ENCODE measurements at places on chromosomes 12 and 14. TPM values are rescaled to one million over a fixed set of nuclear protein-coding genes. Genes with fewer than 3 reads are reported as not detected.

The RTL1 gene
- total RNA-seq, result not detected

The MFAP5 gene
- 1.2 TPM for total RNA-seq

The SSTR1 gene
- 0.26 TPM for total RNA-seq

The SIX6 gene
- total RNA-seq, result not detected

The LYZ gene
- 0.56 TPM for total RNA-seq

The KRT2 gene
- not detected for total RNA-seq

The ALDH2 gene
- total RNA-seq, result 70.2 TPM

The ASCL1 gene
- total RNA-seq, result not detected

The RD3L gene
- total RNA-seq, result not detected

The CCDC197 gene
- not detected for total RNA-seq

The AEBP2 gene
- total RNA-seq, result 17.6 TPM

The MEG3 gene
- total RNA-seq, result 75.1 TPM

The TMX1 gene
- total RNA-seq, result 45.3 TPM

The SMCO2 gene
- not detected for total RNA-seq

The IL23A gene
- 0.56 TPM for total RNA-seq

The ABCC9 gene
- total RNA-seq, result 1.6 TPM

The SAMD4A gene
- total RNA-seq, result 12.1 TPM

The FGFR1OP2 gene
- total RNA-seq, result 54.9 TPM

The TUBA1B gene
- 571 TPM for total RNA-seq

The RNASE4 gene
- total RNA-seq, result 18.6 TPM

The RAB21 gene
- total RNA-seq, result 7.2 TPM

The SLC5A8 gene
- not detected for total RNA-seq

The KIF5A gene
- total RNA-seq, result 0.91 TPM

The HSPB8 gene
- total RNA-seq, result 7.0 TPM

The PHETA1 gene
- total RNA-seq, result 7.0 TPM
